Stimulated activated naive CD4-positive, alpha-beta T cell (primary cell): ENCODE measurements at places on chromosomes 16 and 17.

- DNase-seq = no peak
Measured at GRCh38 chr16:19245326-19245925, 40.1 kb upstream of the CLEC19A start.

DNA sequence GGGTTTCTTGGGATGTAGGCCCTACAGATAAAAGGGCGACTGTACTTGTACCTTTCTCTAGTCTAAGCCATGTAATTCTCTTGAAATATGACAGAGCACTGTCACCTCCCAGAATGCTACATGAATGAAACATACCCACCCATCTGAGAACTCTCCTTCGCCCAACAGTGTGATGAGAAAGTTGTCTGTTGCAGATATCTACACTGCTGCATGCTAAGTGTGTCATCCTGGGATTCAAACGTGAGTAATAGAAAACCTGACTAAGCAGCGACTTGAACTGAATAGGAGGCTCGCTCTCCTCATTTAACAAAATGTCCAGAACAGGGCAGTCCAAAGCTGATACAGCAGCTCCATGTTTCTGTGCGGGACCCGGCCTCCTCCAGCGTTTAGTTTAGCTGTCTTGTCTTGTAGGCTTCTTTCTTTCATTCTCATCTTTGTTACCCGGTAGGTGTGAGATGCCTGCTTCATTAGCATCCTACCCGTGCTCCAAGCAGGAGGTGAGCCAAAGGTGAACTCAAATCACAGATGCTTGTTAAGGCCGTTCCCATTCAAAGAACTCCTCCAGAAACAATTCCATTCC is 211.9 kb downstream of the PRKCA start:
- DNase-seq = no peak

DNA sequence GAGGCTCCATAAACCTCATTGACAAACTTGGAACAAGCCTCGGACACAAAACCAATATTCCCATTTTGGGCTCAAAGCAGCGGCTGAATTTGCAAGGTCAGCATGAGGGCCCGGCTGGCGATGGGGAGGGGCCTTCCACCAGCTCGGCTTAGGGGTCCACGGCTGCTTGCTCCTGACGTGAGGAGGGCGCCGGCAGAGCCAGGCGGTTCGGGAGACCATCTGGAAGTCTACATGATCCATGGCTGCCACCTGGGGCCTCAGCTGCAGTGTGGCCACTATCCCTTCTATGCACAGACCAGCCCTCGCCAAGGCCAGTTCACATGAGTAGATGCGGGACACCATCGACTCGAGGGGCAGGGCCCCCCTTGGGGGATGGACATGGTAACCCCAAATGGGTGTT is 39.1 kb downstream of the NDEL1 start:
- DNase-seq = no peak

- no peak for DNase-seq
Measured at GRCh38 chr16:88773812-88774291, 11.2 kb downstream of the PIEZO1 start.

DNA sequence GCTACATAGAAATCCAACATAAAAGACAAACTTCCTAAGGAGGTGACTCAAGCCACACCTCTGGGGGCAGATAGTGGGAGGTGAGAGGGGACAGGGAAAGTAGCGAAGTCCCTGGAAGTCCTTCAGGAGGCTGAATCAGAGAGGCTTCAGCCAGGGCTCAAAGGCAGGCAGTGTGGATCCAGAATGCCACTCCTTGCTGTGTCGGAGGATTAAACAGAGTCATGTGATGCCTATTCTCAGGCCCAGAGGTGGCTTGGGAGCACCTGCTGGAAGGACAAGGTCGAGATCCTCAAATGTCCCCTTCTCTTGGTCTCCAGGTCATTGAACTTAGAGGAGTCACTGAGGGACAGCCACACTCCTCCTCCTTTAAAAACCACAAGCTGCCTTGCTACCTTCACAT is 391.1 kb downstream of the SOX9 start:
- DNase-seq = no peak
